ENCODE measurements at places on chromosomes 7 and 10. TPM values are rescaled to one million over a fixed set of nuclear protein-coding genes. Genes with fewer than 3 reads are reported as not detected.

The MYOF gene
- total RNA-seq = 123 TPM

The TEX36 gene
- total RNA-seq = not detected

The HOXA13 gene
- not detected for total RNA-seq

The CLRN3 gene
- not detected for total RNA-seq

The CYP17A1 gene
- total RNA-seq = not detected

The OR2A1 gene
- total RNA-seq = not detected

The DKK1 gene
- total RNA-seq = 70.8 TPM

The UTF1 gene
- total RNA-seq = not detected

The COL28A1 gene
- total RNA-seq = not detected

The CTAGE8 gene
- total RNA-seq = 3.7 TPM

The COL17A1 gene
- total RNA-seq = 1,665 TPM

The AEBP1 gene
- total RNA-seq = 9.7 TPM

The OGDHL gene
- 1.2 TPM for total RNA-seq

Measured in hair follicular keratinocyte (primary cell).